ENCODE measurements at places on chromosomes 2 and 18.

DNA sequence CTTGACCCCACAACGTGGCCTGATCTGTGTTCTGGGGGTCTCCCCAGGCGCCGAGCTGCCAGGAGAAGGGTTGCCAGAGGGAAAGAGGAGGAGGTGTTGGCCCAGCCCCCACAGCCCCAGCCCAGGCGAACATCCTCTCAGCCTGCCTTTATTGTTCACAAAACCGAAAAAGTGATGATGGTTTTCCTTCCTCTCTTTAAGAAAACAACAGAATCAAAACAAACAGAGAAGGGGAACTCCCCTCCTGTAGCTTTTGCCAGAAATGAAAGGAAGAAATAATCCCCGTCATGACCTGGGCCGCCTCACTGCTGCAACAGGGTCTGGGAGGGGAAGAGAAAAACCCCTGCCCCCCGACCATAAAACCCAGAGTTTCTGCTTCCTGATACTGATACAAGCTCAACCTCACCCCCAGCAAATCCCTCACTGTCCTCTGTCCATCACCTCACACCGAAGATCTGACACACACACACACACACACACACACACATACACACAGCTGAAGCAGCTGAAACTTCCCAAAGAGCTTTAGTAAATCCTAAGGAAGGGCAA is 52.0 kb downstream of the ZFP36L2 start:
- no peak for DNase-seq

DNA sequence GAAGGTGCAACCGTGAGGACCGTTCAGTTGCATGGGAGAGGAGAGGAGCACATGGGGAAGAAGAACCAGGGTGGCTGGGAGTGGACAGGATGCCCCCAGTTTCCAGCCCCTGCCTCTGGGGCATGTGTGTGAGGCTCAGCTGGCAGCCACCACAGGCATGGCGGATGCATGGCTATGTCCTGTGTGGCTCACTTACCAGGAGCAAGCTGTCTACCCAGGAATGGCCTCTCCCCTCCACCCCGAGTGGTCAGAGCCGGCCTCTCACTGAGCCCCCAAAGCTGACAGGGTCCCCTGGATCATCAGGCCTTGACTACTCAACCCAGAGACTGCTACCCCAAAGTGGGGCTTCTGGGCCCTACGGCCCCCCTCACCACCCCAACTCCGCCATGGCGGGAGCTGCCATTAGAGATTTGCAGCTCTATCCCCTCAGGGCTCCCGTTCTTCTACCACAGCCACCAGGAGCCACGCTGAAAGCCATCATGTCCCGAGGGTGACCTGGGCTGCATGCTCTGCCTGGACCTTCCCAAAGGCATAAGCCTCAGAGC is 65.3 kb downstream of the RHOB start:
- DNase-seq = no peak

DNA sequence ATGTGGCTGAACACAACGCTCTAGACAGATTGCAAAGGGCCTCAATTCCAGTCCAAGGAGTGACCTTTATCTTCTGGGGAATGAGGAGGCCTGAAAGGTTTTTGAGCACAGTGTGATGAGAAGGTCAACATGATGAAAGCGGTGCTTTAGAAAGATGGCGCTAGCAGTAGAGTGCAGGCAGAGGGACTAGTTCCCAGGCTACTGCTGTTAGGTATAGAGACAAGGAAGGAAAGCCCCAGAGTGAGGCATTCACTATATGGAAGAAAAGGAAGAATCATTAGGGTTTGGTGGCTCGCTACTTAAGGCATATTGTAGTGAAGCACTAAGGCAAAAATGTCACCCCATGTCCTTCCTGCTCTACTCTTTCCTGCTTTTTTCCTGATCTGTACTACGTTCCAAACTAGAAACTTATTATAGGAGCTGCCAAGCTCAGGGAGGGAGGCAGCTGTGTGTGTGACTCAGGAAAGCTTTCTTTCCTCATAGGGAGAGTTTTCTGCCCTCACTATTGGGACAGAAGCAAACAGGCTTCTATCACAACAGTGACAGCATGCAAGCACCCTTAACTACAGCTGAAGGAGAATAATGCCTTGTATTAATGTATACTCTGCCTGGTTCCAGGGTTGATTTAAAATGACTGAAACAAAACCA is 160.8 kb upstream of the CAVIN2 start:
- no peak for DNase-seq

- no peak for DNase-seq
These were observed 69.4 kb downstream of the TXNL1 start for GRCh38 chr18:56568986-56569385.

DNA sequence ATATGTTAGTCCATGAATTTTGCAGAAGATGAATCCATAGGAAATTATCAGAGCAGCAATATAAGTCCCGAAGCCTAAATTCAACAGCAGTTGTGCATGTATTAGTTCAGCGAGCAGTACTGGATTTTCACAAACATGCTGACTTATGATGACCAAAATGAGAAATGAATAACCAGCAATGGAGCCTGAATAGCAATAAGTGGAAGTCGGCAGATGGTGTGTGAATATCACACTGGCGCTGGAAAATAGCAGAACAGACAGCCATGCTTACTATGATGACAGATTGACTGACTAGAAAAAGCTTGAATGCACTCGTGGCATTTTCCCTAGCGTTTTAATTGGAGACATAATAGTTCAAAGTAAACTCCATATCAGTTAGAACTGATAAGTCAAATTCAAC is 1114.5 kb downstream of the DSC3 start:
- no peak for DNase-seq

- DNase-seq = peak; percentile 72
These were observed 31.2 kb downstream of the C1D start for GRCh38 chr2:68031542-68032160.

- DNase-seq = no peak
These were observed 54.8 kb downstream of the AP1S3 start for GRCh38 chr2:223782629-223783028.

GRCh38 chr2:111627256-111627655 is 256.7 kb downstream of the ANAPC1 start:
- DNase-seq = no peak

- peak; percentile 25 for DNase-seq
These were observed 91.8 kb downstream of the PLB1 start for GRCh38 chr2:28587526-28588291.

DNA sequence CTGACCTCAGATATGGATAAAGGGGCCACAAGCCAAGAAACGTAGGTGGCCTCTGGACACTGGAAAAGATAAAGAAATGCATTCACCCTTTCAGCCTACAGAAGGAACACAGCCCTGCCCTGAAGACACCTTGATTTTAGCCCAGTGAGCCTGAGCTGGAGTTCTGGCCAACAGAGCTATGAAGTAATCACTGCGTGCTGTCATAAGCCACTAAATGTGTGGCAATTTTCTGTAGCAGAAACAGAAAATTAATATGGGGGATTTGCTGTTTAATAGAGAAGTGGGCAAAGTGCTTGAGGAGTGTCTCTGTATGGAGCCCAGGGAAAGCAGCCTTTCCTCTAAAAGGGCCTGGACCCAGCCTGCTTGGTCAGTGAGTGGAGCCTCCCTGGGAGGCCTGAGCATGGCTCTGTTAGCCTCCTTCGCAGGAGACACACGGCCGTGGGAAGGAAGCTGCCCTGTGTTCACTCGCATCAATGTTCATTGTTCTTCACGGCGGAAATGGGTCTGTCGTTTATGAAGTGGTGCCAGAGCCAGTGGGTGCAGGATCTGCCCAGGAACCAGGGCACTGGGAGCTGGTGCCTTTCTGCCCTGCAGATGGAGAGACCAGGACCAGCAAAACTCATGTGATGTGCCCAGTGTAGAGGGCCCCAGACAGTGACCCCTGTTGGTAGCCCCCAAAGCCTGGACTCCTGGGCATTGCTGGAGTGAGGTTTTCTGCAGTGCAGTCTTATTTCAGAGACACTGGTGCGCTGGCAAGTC is 268.9 kb downstream of the NDUFA10 start:
- no peak for DNase-seq

GRCh38 chr18:8468921-8469335 is 140.3 kb upstream of the RAB12 start:
- DNase-seq = peak; percentile 75

GRCh38 chr2:12007282-12007681 is 260.9 kb downstream of the LPIN1 start:
- no peak for DNase-seq

DNA sequence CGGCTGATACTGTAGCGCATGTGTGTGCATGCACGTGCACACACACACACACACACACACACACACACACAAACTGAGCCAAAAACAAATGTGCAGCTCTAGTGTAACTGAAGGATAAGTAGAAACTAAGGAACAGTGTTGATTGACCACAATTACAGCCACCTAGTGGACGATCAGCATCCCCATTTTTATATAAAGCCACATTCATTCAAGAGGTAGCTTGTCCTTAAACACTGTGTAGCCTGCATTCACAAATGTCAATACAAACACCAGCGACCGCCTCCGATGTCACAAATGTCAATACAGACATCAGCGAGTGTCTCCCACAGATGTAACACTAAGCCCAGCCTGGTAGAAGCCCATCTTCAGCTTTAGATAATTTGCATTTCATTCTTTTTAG is 167.4 kb downstream of the PTGR3 start:
- DNase-seq = peak; percentile 23

DNA sequence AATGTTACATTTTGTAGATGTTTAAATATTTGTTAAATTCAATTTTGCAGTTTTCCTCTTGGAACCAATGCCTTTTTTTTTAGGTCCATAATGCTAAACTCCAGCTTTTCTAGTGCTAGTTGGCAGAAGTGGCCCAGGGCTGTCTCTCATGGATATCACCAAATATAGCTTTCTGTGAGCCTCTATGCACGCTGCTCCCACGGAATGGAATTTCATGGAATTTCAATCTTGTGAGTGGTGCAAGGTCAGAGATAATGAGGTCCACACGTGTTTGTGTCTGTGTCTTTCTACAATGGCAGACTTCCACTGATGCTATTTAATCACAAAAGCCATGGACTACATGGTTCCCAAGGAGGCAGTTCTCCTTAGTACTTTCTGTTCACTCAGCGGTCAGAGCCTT is 191.5 kb upstream of the PARD3B start:
- peak; percentile 81 for DNase-seq

- no peak for DNase-seq
These were observed 167.4 kb downstream of the SP3 start for GRCh38 chr2:173797586-173798263.

DNA sequence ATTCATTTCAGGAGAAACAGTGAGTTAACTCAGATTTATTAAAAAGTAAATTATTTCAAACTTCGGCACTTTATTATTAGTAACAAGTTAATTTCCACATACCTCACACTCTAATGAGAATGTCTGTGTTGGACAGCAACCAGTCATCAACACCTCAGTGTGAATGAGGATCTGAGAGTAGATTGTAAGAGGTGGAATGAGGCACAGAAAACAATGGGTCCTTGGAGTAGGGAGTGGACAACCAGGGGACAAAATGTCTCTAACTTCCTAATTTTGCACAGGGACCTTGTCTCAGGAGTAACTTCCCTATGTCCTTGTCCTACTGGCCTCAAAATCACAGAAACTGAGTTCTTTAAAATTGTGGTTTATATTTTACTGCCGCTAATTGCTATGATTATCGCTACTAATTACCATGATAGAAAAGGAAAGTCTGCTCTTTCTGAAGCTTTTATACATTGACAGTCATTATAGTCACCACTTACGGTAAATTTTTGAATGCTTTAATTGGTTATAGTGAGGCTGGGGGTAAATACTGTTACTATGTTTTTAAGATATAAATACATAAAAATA is 82.2 kb upstream of the LRPPRC start:
- no peak for DNase-seq

Data from fibroblast of skin of back (primary cell).